KG1 (cell line): ENCODE measurements at places on chromosomes 7 and 10.

DNA sequence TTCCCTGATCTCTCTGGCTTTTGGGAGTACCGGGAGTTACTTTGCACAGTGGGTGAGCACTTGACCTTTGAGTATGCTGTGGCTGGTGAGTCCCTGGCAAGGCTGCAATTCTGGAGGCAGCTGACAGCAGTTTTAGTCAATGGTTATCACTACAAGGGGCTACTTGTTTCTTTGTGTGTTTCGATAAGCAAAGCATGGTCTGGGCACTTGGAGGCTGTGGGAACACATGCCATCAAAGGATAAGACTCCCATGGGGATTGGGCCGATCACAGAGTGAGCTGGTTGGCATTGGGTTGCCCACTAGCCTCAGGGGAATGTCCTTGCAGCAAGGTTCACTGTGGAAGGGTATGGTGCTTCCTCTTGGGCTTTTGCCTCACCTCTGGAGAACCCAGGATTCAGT is 208.2 kb downstream of the SNX13 start:
- DNase-seq = no peak

- no peak for DNase-seq
Observed at GRCh38 chr7:135236727-135237126, 3.1 kb downstream of the STRA8 start.

DNA sequence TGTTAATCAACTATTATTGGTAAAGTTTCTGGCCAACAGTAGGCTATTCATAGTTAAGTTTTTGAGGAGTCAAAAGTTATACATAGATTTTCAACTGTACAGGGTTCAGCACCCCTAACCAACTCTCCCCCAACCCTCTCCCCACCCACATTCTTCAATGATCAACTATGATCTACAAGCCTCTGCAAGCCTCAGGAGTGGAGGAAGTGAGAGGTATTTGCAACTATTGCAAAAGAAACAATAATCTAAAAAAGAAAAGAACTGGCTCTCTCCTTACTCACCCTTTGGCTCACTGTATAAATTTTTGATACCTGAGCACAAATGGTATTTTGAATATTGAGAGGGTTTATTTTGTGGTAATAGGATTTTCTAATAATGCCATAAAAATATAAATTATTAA is 179.8 kb downstream of the IPMK start:
- DNase-seq = no peak

- DNase-seq = no peak
Observed at GRCh38 chr10:96439725-96440124, 74.0 kb downstream of the TLL2 start.

GRCh38 chr7:69839782-69840181 is 241.5 kb downstream of the AUTS2 start:
- no peak for DNase-seq

DNA sequence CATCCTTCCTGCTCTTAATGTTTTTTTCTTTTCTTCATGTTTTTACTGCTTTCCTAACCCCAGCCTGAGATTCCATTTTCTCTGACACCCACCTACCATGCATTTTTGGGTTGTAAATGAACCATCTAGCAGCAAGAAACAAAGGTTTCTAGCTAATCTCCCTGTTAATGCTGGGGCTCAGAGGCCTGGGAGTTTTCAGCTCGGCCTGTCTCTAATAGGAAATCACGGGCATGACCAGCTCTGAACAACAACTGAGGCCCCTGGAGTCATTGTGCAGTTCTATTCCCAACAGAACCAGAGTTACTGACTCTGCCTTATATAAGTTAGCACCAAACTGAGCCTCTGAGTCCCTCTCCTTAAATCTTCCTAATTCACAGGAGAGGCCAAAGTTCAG is 134.8 kb downstream of the CFAP58 start:
- DNase-seq = no peak

GRCh38 chr10:50326757-50327701 is 75.7 kb upstream of the ASAH2 start:
- no peak for DNase-seq

DNA sequence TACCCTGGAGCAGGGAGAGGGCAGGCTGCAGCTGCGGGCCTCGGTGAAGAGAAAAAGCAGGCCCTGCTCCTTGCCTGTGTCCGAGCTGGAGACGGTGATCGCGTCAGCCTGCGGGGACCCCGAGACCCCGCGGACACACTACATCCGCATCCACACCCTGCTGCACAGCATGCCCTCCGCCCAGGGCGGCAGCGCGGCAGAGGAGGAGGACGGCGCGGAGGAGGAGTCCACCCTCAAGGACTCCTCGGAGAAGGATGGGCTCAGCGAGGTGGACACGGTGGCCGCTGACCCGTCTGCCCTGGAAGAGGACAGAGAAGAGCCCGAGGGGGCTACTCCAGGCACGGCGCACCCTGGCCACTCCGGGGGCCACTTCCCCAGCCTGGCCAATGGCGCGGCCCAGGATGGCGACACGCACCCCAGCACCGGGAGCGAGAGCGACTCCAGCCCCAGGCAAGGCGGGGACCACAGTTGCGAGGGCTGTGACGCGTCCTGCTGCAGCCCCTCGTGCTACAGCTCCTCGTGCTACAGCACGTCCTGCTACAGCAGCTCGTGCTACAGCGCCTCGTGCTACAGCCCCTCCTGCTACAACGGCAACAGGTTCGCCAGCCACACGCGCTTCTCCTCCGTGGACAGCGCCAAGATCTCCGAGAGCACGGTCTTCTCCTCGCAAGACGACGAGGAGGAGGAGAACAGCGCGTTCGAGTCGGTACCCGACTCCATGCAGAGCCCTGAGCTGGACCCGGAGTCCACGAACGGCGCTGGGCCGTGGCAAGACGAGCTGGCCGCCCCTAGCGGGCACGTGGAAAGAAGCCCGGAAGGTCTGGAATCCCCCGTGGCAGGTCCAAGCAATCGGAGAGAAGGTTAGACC is 138.0 kb upstream of the STK17A start:
- DNase-seq = no peak

DNA sequence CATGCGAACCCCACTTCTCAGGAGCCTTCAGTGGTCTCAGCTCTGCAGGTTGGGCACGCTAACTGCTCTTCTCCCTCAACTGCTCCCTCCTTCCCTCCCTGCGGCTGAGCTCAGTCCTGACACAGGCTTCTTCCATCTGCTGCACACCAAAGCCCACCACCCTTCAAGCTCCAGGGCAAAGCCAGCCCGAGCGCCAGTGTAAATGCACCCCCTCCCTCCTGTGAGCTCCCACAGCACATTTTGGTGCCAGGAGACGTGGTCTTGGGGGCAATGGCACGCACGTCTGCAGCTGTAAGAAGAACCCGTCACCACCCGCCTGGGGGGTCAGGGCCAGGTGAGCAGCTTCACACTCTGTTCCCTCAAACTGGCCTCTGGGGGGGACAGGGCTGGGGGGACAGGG is 15.9 kb downstream of the VIPR2 start:
- no peak for DNase-seq

DNA sequence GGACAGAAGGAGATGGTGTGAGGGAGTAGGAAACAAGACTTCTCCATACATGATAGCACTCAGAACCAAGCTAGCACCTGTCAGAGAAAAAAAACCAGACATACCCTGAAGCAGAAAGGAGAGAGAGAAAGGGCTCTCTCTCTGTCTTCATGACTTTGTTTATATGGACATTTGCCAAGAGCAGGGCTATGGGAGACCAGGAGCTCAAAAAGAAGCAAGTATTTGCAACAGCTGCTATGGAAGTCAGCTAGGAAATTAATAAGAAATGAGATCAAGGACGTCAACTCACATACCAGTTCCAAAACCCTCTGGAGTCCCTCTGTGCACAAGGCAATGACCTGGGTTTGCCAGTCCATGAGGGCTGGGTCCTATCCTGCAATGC is 111.6 kb downstream of the SGMS1 start:
- no peak for DNase-seq

DNA sequence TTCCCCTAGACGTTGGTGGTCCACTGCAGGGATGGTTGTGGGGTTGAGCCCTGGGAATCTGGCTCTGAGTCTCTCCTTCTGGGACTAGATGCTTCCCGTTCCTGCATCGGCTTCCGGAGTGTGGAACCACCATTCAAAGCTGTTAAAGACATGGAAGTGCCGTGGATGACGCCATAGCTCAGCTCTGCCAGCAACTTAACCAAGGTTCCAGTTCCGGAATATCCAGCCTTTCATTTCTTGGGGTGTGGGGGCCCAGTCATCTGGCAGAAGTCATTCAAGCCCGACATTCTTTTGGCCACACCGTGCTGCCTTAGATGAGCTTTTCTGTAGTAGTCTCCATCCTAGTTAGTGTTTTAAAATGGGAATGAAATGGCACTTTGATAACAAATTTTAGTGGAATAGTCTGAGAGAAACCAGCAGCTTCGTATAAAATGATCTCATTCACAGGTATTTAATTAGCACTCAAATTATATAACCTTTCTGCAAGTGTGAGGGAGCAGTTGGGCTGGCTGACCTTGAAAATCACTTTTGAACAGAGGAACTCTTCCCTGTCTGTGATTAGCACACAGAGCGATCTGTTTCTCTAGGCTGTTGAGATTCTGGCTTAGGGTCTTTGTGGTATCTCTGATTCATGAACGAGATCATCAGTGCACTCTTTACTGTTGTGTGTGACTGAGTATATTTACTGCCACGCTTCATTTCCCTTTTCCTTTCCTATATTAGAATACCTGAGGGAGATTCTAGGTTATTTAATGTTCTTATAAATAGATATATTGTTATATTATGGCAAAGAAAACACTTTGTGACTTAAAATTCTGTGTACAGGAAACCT is 19.9 kb downstream of the LMTK2 start:
- DNase-seq = no peak

DNA sequence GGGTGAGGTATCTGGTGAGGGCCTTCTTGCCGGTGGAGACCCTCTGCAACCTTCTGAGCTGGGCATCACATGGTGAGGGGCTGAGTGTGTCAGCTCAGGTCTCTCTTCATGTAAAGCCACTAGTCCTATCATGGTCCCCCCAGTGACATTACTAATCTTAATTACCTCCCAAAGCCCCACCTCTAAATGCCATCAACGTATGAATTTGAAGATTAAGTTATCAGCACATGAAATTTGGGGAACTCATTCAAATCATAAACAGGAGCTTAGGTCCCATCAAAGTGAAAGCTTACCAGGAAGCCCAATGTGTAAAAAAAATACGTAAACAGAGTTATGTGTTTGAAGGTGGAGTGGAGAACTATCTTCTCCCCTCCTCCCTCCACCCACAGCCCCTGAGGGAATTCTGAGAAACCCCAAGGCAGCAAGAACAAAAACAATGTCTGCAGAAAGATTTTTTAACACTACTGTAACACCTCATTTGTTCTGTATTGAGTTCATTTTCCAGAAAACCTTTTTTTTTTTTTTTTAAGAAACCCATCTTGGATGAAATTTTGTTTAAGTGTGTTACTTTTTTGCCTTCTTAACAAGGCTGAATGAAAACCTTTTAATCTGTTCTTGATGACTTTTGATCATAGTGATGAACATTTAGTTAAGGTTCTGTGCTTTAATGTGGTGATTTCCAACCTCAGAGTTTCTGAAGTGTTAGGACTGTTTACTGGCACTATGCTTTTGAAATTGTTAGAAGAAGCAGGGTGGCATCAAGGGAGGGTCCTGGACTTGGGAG is 19.1 kb upstream of the PCGF5 start:
- no peak for DNase-seq

DNA sequence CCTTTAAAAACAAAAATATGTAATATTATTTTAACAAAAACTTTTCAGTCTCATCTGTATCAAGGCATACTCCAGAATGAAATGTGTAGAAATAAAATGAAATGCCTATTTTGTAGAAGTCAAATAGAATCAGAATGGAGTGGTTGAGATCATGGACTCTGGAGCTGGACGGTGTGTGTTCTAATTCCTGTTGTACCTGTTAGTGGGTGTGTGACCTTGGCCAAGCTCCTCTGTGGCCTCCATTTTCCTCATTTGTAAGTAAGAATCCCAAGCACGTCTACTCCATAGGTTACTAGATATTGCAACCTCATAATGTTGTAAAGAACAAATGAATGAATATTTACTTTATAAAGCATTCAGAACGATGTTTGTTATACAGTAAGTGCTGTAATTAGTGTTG is 74.9 kb downstream of the HDAC9 start:
- DNase-seq = no peak
